Activated naive CD4-positive, alpha-beta T cell (primary cell): ENCODE measurements at places on chromosomes 3 and 15.

- no peak for DNase-seq
Measured at GRCh38 chr3:15300323-15301078, 31.9 kb downstream of the SH3BP5 start.

GRCh38 chr15:57298204-57298603, 78.1 kb upstream of the CGNL1 start:
- DNase-seq = no peak

- DNase-seq = no peak
Measured at GRCh38 chr15:95254263-95254662, 1022.9 kb downstream of the MCTP2 start.

GRCh38 chr3:54850484-54851018, 77.3 kb downstream of the LRTM1 start:
- DNase-seq = no peak

- no peak for DNase-seq
Measured at GRCh38 chr15:85618228-85618505, 176.6 kb downstream of the KLHL25 start.

DNA sequence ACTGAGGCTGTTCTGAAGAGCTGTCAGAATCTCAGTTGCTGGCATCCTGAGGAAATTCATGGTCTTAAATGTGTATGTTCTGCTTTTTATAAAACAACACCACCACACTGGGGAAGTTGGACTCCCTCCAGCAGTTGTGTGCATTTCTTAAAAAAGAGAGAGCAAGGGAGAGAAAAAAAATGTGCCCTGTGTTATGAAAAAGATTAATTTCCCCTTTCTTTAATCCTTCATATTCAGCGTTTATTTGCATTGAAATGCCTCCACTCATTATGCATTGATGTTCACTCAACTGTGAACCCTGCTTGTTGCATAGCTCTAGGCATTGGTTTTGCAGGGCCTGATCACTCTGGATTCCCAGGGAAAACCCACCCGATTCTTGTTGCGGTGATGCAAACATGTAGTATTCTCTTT, 4.4 kb upstream of the ZNF609 start:
- no peak for DNase-seq
